GM12891 (cell line): ENCODE measurements at places on chromosomes 16 and 17.

- DNase-seq: no peak
These were observed 4.1 kb upstream of the C1QTNF1 start for GRCh38 chr17:79019632-79020584.

- no peak for DNase-seq
These were observed 210.1 kb upstream of the TNRC6C start for GRCh38 chr17:77748436-77748835.

DNA sequence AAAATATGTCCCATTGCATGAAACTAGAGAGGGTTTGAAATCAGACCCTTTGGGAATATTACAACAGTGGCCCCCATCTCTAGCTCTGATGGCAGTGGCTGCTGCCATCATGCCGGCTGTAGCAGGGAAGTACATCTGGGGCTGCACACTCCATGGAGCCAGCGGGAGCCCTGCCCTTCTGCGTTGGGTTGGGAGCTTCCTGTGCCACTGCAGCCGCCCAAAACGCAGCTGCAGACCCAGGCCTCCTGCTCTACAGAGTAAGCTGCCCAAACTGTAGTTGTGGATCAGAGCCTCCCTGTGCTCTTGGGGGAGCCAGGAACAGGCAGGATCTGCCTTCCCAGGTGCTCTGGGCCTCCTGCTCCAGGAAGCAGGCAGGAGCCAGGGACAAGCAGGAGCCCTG is 450.0 kb downstream of the HS3ST3B1 start:
- DNase-seq: no peak

DNA sequence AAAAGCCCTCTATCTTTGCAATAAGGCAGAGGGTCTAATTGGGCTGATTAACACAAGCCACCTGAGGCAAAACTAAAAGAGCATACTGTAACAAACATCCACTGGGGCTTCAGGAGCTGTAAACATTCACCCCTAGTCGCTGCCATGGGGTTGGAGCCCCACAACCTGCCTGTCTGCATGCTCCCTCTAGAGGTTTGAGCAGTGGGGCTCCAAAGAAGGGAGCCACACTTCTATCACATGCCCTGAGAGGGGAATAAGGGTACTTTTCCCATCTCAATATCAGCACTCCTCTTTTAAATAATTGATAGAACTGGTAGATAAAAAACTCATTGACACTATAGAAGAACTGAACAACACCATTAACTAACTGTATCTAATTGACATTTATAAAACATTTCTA is 130.1 kb upstream of the COX10 start:
- no peak for DNase-seq

GRCh38 chr16:89172171-89172527 is 601 bp downstream of the CDH15 start:
- DNase-seq: no peak

DNA sequence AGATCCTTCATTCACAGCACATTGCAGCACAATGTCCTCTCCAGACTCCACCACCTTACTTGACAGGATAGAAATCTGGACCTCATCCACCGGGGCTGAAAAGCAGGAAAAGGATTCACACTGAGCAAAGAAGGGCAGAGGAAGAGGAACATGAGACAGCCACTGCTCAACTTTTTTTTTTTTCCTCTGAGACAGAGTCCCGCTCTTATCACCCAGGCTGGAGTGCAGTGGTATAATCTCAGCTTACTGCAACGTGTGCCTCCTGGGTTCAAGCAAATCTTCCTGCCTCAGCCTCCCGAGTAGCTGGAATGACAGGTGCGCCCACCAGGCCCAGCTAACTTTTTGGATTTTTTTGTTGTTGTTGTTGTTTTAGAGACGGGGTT is 34.4 kb downstream of the PECAM1 start:
- DNase-seq: no peak

DNA sequence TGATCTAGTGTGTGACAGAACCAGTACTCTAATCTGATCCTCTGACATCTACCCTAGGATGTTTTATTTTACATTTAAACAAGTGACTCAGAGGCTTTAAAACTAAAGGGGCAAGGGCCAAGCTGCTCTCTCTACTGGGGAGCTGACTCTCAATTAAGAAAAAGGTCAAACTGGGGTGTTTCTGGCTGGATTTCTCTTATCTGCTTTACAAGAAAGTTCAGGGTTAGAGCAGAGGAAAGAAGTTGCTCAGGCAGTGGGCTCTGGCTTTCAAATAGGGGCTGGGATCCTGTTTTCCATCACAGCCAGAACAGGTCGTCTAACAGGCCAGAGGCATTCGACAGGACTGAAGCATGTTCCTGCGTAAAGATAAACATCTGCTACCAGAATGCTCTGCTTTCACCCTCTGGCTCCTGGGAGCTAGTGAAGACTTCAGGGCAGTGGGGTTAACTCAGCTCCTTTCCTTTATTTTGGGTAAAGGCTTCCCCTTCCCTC is 8.5 kb downstream of the MMP28 start:
- no peak for DNase-seq

- DNase-seq: no peak
These were observed 25.1 kb upstream of the CNOT1 start for GRCh38 chr16:58654560-58655214.

DNA sequence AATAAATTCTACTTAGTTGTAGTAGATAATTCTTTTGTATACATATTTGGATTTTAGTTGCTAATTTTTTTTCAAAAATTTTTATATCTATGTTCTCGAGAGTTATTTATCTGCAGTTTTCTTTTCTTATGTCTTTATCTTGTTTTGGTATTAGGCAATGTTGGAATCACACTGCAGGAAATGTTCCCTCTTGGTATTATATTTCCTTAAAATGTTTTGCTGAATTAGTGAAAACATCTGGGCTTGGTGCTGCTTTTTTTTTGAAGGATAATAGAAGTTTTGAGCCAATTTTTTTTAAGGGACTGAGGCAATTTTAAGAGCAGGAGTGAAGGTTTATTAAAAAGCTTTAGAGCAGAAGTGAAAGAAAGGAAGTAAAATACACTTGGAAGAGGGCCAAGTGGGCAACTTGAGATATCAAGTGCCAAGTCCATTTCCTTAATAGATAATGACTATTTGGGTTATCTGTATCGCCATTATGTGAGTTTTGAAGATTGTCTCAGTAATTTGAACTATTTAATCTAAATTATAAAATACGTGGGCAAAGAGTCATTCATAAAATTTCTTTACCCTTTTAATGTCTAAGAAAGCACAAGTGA is 1390.1 kb upstream of the CDH8 start:
- DNase-seq: no peak

- DNase-seq: no peak
These were observed 6.2 kb downstream of the PHOSPHO1 start for GRCh38 chr17:49224198-49224996.

- no peak for DNase-seq
These were observed 109.0 kb downstream of the HS3ST3A1 start for GRCh38 chr17:13492737-13493122.

GRCh38 chr16:57125376-57125775 is 33.0 kb downstream of the CPNE2 start:
- no peak for DNase-seq

DNA sequence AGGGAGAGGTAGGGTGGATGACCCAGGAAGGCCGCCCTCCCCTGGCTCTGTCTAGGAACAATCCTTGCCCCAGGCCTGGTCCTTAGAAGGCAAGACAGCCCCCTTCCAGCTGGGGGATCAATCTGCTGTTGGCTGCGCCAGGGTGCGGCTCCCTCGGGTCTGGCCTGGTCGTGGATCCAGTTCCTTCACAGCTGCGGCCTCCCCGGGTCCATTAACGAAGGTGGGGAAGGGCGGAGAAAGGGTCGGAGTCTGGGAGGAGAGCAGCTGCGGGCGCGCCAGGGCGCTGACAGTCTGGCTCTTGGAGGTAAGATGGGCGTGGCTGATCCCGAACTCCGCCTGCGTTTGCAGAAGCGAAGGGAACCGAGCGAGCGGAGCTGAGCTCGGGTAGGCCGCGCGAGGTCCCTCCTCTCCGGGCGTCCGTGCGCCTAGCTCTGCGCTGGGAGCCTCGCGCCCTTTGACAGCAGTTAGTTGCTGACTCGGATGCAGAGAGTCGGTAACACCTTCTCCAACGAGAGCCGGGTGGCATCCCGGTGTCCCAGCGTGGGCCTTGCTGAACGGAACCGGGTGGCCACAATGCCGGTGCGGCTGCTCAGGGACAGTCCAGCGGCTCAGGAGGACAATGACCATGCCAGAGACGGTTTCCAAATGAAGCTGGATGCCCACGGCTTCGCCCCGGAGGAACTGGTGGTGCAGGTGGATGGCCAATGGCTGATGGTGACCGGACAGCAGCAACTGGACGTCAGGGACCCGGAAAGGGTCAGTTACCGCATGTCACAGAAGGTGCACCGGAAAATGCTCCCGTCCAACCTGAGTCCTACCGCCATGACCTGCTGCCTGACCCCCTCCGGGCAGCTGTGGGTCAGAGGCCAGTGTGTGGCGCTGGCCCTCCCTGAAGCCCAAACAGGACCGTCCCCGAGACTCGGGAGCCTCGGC is at the start of gene HSPB9:
Gene HSPB9, plus strand, starts transcription at position 434 of the 933 bp plus-strand sequence. Its CDS starts 47 bp downstream, at position 481.
- no peak for DNase-seq

DNA sequence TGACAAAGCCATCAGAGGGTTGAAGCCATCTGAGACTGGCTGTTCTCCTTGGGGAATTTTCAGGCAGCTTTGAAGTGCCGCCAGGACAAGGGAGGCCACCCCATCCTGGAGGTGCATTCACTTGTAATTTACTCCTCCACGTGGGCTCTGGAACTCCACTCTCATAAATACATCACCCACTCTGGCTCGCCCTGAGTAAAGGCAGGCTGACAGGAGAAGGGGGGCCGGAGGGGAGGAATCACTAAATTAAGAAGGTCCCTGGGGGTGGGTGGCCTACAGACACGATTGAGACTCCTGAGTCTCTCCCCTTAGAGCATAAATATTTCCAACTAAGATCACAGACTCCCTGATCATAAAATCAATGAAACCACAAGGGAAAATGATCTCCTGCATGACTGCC is 56.3 kb upstream of the HNF1B start:
- DNase-seq: no peak

DNA sequence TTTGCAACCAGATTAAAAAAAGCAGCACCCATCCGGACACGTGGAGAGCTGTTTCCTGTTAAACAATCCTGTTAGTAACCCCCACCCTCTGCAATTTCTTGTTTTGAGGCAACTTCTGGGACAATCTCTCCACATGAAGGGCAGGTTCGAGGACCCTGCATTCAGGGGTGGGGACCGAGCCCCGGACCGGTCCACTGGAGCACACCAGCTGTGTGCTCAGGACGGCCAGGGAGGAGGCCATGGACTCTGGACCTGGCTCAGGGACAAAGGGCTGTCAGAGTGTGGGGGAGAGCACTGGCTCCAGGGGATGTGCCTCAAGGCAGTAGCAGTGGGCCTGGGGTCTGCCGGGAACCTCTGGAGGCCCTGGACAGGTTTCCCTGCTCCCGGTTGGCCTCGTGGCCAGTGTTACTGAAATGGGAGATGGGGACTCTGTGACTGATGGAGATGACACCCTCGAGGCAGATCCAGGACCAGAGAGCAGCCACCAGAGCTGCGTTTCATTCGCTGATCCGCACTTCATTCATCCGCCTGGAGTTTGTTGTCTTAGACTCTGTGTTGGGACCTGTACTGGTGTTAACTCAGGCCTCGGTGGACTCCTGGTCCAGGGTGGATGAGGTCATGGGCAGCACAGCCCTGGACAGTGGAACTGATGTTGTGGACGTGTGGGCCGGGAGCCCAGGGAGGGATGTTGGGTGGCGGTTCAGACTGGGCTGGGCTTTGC is 2.9 kb upstream of the CPNE7 start:
- DNase-seq: no peak

DNA sequence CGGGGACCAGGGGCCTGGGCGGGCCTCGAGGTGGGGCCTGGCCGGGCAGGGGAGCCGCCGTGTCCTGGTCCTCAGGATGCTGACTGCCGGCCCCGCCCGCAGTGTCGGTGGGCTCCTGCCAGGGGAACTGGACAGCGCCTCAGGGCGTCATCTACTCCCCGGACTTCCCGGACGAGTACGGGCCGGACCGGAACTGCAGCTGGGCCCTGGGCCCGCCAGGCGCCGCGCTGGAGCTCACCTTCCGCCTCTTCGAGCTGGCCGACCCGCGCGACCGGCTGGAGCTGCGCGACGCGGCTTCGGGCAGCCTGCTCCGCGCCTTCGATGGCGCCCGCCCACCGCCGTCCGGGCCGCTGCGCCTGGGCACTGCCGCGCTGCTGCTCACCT is 2.3 kb upstream of the PAQR4 start:
- DNase-seq: no peak

GRCh38 chr17:47878203-47879027 is 17.6 kb upstream of the SP2 start:
- DNase-seq: no peak

DNA sequence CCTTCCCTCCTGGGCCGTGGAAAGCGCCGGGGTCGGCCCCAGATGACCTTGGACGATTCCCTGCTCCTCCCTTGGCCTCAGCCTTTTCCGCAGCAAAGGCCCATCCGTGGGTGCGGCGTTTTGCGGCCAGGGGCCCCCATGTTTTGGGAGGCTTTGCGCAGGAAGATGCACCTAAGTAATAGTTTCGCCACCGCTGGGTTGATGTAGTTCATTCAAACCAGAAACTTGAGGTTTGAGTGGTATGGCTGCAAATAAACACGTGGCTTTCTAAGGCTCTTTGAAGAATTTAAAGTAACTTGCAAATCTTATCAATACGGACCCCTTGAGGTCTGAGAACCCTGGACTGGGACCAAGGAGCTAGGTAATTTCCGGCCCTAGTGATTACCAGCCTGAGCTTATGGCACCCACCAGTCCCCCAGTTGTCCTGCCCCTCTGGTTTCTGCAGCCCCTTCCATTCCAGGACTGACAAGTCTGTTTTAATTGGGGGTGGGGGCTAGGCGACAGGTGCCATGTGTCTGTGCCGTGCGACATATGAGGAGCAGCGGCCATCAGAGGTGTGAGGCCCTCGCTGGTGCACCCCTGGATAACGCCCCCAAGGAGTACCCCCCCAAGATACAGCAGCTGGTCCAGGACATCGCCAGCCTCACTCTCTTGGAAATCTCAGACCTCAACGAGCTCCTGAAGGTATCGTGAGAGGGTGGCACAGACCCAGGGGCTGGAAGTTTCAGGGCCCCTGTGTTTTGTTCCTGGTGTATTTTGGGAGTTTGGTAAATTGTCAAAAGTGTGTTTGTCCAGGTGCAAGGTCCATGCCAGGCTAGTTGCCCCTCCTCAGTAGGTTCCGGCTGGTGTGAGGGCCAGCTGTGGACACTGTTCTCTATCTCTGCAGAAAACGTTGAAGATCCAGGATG is 834 bp downstream of the MRPL12 start:
- DNase-seq: no peak
